Stimulated activated CD8-positive, alpha-beta memory T cell treated with anti-CD3 and anti-CD28 coated beads, Interleukin-15, amount 100 ng/mL, for 1 hour (primary cell): ENCODE measurements at places on chromosomes 16 and 17.

- DNase-seq: no peak
These were observed 8.2 kb downstream of the NTHL1 start for GRCh38 chr16:2039274-2040031.

GRCh38 chr17:34235389-34236028 is 19.6 kb upstream of the CCL2 start:
- no peak for DNase-seq

- DNase-seq: no peak
These were observed 20.5 kb upstream of the ITGA3 start for GRCh38 chr17:50035421-50035879.

GRCh38 chr17:71966459-71967313 is 154.1 kb upstream of the SOX9 start:
- DNase-seq: no peak

DNA sequence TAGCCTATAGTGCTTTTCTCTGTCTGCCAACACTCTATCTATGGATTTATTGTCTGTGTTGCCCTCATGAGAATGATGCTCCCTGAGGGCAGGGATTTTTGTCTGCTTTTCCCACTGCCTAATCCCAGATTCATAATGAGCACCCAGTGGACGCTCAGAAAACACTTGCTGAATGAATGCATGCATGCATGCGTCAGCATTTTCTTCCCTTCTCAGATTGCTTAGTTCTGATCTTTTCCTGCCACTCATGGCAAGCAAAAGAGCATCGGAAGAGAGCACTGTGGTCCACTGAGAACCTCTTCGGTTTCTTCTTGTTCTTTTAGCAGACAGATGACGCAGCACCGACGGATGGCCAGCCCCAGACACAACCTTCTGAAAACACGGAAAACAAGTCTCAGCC is 246.8 kb downstream of the RBFOX1 start:
- DNase-seq: no peak

- DNase-seq: no peak
These were observed 74.4 kb downstream of the WSB1 start for GRCh38 chr17:27368151-27368795.

- no peak for DNase-seq
These were observed 324.2 kb downstream of the PMP22 start for GRCh38 chr17:14940938-14941265.

GRCh38 chr17:6460531-6461161 is 16.4 kb downstream of the PIMREG start:
- no peak for DNase-seq

- DNase-seq: no peak
These were observed 9.8 kb downstream of the SLC16A3 start for GRCh38 chr17:82238472-82239201.

DNA sequence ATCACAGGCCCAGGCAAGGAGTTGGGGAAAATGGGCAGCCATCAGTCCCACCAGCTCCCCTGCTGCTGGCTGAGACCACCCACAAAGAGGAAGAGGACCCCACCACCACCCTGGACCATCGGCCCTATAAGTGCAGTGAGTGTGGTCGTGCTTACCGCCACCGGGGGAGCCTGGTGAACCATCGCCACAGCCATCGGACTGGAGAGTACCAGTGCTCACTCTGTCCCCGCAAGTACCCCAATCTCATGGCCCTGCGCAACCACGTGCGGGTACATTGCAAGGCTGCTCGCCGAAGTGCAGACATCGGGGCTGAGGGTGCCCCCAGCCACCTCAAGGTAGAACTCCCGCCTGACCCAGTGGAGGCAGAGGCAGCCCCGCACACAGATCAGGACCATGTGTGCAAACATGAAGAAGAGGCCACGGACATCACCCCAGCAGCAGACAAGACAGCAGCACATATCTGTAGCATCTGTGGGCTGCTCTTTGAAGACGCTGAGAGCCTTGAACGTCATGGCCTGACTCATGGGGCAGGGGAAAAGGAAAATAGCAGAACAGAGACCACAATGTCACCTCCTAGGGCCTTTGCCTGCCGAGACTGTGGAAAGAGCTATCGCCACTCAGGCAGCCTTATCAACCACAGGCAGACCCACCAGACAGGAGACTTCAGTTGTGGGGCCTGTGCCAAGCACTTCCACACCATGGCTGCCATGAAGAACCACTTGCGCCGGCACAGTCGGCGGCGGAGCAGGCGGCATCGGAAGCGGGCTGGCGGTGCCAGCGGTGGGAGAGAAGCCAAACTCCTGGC is 3.6 kb downstream of the ZNF646 start:
- no peak for DNase-seq

GRCh38 chr16:24671455-24671954 is 57.9 kb upstream of the TNRC6A start:
- no peak for DNase-seq

DNA sequence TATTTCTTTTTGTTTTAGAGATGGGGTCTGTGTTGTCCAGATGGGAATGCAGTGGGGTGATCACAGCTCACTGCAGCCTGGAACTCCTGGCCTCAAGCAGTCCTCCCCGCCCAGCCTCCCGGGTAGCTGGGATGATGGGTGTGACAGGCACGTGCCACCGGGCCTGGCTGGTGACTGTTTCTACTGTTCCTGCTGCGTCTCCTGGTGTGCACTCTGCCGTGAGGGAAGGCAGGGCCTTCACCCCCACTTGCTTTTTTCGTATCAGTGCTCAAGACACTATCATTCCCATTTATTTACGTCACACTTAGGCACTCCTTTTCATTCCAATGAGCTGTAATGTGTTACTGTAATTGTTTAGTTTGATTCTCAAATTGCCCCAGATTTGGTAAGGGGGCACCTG is 25.3 kb upstream of the PVALEF start:
- no peak for DNase-seq

GRCh38 chr16:64679976-64680690 is 441.7 kb downstream of the CDH11 start:
- no peak for DNase-seq

DNA sequence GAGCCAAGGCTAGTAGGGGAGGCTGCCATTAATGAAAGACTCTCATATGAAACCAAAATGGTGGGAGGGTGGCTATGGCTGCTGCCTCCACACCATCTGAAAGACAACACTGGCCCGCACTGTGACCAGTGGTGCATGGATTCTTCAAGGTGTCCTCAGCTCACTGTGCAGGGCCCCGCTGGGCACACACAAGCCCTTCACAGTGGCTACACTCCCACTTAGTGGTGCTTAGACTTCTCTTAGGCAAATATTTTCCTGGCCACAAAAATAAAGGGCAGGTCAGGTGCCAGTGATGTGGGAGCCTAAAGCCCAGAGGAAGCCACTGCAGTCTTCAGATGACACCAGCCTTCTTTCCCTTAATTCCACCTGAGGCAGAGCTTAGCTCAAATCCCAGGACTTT is 38.1 kb upstream of the IRX3 start:
- DNase-seq: no peak

GRCh38 chr16:27640277-27640600 is 90.3 kb downstream of the KATNIP start:
- no peak for DNase-seq

DNA sequence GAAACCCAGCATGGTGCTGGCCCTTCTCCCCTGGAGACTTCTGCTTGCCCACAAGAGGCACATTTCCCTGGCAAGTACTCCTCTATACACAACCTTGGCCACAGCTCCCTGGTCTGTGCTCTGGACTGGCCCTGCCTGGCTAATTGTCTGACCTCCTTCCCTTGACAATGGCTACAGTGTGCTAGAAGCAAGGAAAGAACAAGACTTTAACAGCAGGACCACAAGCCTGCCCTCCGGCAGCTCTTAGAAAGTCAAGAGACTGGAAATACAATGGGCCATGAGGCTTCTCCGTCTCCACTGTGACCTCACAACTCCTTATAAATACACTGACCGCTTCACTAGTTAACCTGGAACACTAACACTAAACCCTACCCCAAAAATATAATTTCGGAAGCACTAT is 36.7 kb downstream of the LIG3 start:
- DNase-seq: no peak

GRCh38 chr17:14859542-14859941 is 405.6 kb downstream of the PMP22 start:
- no peak for DNase-seq

GRCh38 chr16:19292186-19292585 is 6.7 kb downstream of the CLEC19A start:
- DNase-seq: no peak

GRCh38 chr17:63369233-63369632 is 76.9 kb downstream of the CYB561 start:
- no peak for DNase-seq

DNA sequence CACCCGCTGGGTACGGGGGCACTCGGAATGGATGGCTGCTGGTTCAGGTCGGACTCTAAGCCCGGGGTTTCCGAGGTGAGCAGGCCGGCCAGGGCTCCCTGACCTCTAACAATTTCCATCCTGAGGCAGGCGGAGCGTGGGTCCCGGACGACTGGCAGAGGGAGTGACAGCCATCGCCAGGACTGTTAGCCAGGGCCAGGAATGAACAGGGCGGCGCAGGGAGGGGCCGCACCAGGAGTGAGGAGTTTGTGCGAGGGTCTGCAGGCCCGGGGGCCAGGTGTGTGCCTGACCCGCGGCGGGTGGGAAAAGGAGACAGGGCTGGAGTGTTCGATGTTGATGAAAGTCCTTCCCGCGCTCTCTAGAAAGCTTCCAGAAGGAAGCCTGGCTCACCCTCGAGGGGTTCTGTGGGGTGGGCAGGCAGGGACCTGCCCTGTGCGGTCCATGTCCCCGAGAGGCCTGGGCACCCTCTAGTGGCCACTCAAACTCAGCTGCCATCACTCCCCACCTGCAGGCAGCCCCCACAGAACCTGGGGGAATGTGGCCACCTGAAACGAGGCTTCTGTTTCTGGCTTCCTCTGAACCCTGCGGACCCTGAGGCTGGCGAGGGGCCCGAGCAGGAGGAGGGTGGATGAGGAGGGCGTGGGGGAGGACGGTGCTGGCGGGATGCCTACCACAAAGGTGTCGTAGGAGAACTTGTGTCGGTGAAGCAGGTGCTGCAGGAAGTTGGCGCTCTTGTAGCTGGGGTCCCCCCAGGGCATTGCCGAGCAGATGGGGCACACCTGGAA is 8.2 kb downstream of the RNF166 start:
- no peak for DNase-seq

DNA sequence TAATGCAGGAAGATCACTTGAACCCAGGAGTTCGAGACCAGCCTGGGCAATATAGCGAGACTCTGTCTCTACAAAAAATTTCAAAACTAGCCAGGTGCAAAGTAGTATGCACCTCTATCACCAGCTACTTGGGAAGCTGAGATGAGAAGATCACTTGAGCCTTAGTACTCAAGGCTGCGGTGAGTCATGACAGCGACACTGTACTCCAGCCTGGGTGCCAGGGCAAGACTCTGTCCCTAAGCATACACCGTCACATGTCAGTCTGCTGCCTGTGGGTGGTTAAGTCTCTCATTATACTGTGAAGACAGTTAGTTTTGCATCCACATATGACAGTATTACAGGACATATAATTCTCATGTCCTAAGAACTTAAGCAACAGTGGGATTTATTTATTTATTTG is 21.8 kb downstream of the NMRAL1 start:
- no peak for DNase-seq

DNA sequence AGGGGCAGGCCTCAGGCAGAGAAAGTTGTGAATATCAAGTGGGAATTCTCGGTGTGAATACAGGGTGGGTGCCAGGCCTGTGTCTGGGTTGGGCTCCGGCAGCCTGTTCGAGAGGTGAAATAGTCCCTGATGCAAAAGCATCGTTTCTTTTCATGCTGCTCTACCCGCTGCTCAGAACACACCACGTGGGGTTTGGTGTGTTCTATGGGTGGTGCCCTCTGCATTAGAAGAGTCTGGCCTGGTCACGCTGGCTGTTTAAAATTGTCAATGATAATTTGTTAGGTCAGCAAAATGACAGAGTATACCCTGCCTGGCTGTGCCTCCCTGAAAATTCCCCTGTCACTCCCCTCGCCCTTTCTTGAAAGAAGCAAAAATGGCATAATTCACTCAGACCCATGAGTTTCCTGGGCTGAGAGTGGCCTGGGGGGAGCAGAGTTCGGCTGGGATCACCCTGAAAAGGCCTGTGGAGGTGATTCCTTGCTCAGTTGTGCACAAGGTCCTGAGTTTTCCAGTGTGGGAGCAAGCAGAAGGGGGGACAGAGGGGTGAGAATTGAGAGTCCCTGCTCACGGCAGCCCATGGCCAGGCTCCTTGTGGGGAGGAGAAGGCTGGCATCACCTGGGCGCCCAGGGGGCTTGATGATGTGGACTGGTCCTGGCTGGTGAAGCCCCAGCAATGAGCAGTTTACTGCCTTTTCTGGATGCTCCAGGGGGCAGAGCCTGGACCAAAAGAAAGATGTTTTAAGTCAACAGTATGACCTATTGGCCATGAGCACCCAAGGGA is 3.2 kb downstream of the CACNG5 start:
- no peak for DNase-seq

GRCh38 chr17:49832840-49833599 is 14.8 kb downstream of the TAC4 start:
- DNase-seq: no peak

GRCh38 chr16:78105517-78105916 is 6.1 kb downstream of the WWOX start:
- DNase-seq: no peak

GRCh38 chr16:29770250-29770929 is 7.7 kb upstream of the ZG16 start:
- no peak for DNase-seq

GRCh38 chr17:81317961-81318605 is 23.0 kb upstream of the SLC38A10 start:
- no peak for DNase-seq

DNA sequence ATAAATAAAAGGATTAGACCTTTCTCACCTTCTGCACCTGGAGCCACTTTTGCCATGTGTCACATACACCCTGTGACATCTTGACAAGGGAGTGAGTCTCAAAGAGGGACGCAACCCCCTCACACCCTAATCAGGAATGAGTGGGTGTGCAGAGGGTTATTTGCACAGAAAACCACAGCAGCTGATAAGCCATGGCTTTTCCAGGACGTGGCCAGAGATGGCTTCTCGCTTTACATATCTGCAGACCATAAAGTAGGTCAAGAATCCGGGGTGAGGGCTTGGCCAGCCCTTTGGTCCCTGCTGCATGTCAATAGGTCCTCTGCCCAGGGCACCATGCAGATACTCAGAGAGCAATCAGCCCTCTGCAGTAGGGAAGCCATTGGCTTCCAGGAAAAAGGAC is 2.4 kb upstream of the CD300LF start:
- DNase-seq: no peak

DNA sequence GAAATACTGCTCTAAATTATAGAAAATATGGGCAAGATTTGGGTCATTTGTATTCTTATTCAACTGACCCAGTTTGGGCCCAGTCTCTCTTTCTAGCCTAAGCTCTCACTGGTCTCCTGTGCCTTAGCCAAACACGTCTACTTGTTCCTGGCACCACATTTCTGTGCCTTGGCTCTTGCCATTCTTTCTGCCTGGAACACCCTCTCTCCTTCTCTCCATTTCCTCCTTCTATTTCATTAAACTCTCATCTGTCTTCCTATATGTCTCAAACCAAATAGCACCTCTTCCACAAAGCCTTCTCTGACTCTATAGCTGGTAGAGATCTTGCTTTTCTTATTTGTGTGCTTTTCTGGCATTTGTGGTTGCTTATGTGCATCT is 37.7 kb upstream of the NUFIP2 start:
- no peak for DNase-seq
